ENCODE measurements at places on chromosomes 6 and 20. TPM values are rescaled to one million over a fixed set of nuclear protein-coding genes. Genes with fewer than 3 reads are reported as not detected.

GRCh38 chr20:6502219-6502618, 265.3 kb upstream of the BMP2 start:
- DNase-seq = no peak
- H3K27me3 ChIP-seq = no peaks in the 10 kb centered on the region
- H3K4me1 ChIP-seq = no peaks in the 10 kb centered on the region
- no peaks in the 10 kb centered on the region for H3K36me3 ChIP-seq
- H3K4me3 ChIP-seq = no peak overlapping the region
- H3K27ac ChIP-seq = no peak overlapping the region

Gene HRH3
- polyA plus RNA-seq = not detected

Gene ATP6V1G2
- polyA plus RNA-seq = 3.0 TPM

DNA sequence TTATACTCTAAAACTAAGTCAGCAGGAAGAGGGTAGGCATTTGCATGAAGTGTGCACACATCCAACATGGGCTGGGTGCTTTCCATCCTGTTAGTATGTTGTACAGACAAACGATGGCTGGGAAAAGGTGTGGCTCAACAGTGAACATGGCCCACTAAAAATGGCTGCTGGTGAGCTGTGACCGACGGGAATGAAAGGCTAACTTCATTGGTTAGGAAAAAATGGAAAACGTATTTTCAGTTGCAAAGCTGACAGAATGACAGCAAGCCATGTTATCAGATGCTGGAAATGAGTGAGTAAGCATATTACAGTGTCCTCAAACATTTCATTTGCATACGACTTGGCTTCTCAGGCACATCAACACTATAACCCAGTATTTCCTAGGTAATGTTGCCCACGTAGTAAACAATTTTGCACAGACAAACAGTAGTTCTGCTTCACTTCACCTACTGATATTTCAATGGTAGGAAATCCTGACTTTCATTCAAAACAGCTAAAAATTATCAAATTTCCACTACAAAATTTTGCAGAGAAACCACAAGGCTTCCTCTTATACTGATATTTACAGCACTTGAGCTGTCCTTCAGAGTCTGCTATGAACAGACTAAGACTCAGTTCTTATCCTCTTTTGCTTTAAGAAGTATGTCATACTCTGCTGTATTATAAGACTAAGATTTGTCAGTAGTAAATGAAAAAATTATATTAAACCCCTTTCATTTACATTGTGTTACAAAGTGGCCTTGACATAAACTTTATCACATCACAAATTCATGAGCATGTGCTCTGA, 98.9 kb downstream of the IRF4 start:
- no peaks in the 10 kb centered on the region for H3K4me1 ChIP-seq
- no peaks in the 10 kb centered on the region for H3K27me3 ChIP-seq
- no peak overlapping the region for H3K27ac ChIP-seq
- H3K4me3 ChIP-seq = no peak overlapping the region
- no peaks in the 10 kb centered on the region for H3K36me3 ChIP-seq
- no peak for DNase-seq

Gene CEBPB
- polyA plus RNA-seq = 19.2 TPM

DNA sequence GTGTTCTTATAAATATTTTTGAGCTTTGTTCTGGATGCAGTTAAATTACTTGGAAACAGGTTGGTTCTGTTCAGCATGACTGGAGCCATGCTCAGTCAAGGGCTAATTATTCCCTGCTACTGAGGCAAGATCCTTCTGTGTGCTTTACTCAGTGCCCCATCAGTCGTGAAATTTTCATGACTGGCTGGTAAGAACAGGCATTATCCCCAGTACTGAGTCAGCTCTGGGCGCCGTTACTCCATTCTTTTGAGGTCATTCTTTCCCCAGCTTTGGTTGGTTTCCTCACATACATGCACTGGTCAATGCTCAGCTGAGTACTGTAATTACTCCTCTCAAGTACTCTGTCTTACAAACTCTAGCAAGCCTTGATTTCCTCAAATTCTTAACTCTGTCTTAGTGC, 71.3 kb downstream of the CDKAL1 start:
- peaks cover 3% of the 10 kb centered on the region for H3K4me1 ChIP-seq
- DNase-seq = no peak

DNA sequence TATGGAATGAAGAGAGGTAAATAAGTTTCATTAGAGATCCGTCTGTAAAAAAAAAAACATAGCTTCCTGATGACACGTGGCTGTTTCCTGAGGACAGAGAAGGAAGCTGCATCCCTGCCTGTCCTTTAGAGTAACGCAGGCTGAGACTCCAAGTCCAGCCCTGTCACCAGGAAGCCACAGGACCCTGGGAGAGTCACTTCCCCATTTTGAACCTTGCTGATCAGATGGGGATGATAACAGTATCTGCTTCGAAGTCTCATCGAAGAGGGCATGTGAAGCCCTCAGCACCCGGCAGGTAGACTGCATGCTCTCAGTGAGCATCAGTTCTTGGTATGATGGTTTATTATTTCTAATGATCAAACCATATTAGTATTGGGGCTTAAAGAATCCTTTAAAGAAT, 139.1 kb upstream of the KCNG1 start:
- no peak overlapping the region for H3K4me3 ChIP-seq
- no peak overlapping the region for H3K27ac ChIP-seq
- no peaks in the 10 kb centered on the region for H3K27me3 ChIP-seq
- DNase-seq = no peak
- H3K36me3 ChIP-seq = no peaks in the 10 kb centered on the region
- no peaks in the 10 kb centered on the region for H3K4me1 ChIP-seq

Gene GCM1
- not detected for polyA plus RNA-seq

Gene RIPPLY2
- 0.40 TPM for polyA plus RNA-seq

Gene OLIG3
- not detected for polyA plus RNA-seq

DNA sequence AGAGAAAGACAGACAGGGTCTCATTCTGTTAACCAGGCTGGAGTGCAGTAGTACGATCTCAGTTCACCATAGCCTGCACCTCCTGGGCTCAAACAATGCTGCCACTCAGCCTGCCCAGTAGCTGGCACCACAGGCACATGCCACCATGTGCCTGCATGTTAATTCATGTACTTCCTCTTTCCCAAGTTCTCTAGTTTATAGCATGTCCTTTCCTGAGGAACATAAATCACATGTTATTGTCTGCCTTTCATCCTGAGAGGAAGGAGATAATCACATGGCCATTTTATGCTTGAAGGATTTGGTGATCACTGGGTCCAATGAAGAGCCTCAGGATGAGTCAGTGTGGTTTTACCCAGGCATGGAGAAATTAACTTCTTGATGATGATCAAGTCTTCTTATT, 47.9 kb downstream of the COL11A2 start:
- no peaks in the 10 kb centered on the region for H3K36me3 ChIP-seq
- no peak overlapping the region for H3K4me3 ChIP-seq
- no peaks in the 10 kb centered on the region for H3K27me3 ChIP-seq
- DNase-seq = no peak
- no peak overlapping the region for H3K27ac ChIP-seq

Gene EPB41L1
- 207 TPM for polyA plus RNA-seq

Gene SIRPA
- polyA plus RNA-seq = 26.6 TPM

Gene C20orf144
- polyA plus RNA-seq = 0.05 TPM

Gene NOX3
- not detected for polyA plus RNA-seq

Gene TPX2
- 0.91 TPM for polyA plus RNA-seq

GRCh38 chr6:48031711-48032110, 79.3 kb downstream of the PTCHD4 start:
- no peak overlapping the region for H3K27ac ChIP-seq
- H3K4me3 ChIP-seq = no peak overlapping the region
- no peaks in the 10 kb centered on the region for H3K27me3 ChIP-seq
- H3K4me1 ChIP-seq = no peaks in the 10 kb centered on the region

DNA sequence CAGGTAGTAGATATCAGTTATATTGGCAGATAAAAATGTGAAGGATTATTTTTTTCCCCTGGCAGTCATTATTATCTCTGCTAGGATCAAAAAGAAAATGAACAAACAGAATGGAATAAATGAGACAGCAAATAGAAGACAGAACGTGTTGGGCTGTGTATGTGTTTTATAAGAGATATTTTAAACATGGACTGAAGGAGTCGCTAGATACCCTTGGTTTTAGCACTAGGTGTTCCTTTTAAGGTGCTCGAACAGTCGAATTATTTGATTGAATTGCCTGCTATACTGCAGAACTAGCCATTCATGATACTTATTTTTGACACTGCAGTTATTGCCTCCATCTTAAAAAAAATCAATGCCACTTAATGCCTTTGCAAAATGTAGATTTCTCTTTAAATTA, 3.7 kb downstream of the GRIK2 start:
- H3K36me3 ChIP-seq = no peaks in the 10 kb centered on the region
- H3K4me1 ChIP-seq = peaks cover 12% of the 10 kb centered on the region
- no peak for DNase-seq
- H3K27ac ChIP-seq = no peak overlapping the region
- H3K27me3 ChIP-seq = no peaks in the 10 kb centered on the region

Gene IL17F
- not detected for polyA plus RNA-seq

- DNase-seq = no peak
- H3K27ac ChIP-seq = no peak overlapping the region
- no peaks in the 10 kb centered on the region for H3K4me1 ChIP-seq
Observed at GRCh38 chr6:54415517-54415916, 107.3 kb downstream of the TINAG start.

- no peaks in the 10 kb centered on the region for H3K27me3 ChIP-seq
- no peak overlapping the region for H3K27ac ChIP-seq
- no peak overlapping the region for H3K4me3 ChIP-seq
- DNase-seq = no peak
- H3K4me1 ChIP-seq = no peaks in the 10 kb centered on the region
- H3K36me3 ChIP-seq = no peaks in the 10 kb centered on the region
Observed at GRCh38 chr6:167125410-167125809, 2.5 kb downstream of the CCR6 start.

GRCh38 chr20:37225146-37225545, 36.5 kb downstream of the GHRH start:
- H3K36me3 ChIP-seq = no peaks in the 10 kb centered on the region
- no peak for DNase-seq
- no peak overlapping the region for H3K27ac ChIP-seq
- H3K4me3 ChIP-seq = no peak overlapping the region
- H3K27me3 ChIP-seq = no peaks in the 10 kb centered on the region
- no peaks in the 10 kb centered on the region for H3K4me1 ChIP-seq

GRCh38 chr6:331622-332521, 39.6 kb downstream of the DUSP22 start:
- no peaks in the 10 kb centered on the region for H3K36me3 ChIP-seq
- no peak for DNase-seq
- no peaks in the 10 kb centered on the region for H3K27me3 ChIP-seq
- no peak overlapping the region for H3K27ac ChIP-seq
- no peak overlapping the region for H3K4me3 ChIP-seq

GRCh38 chr6:125804264-125804663, 13.5 kb downstream of the NCOA7 start:
- no peaks in the 10 kb centered on the region for H3K27me3 ChIP-seq
- peaks cover 2% of the 10 kb centered on the region for H3K4me1 ChIP-seq
- no peak overlapping the region for H3K4me3 ChIP-seq
- no peak overlapping the region for H3K27ac ChIP-seq
- no peaks in the 10 kb centered on the region for H3K36me3 ChIP-seq

Gene RPL10A
- 5,052 TPM for polyA plus RNA-seq

DNA sequence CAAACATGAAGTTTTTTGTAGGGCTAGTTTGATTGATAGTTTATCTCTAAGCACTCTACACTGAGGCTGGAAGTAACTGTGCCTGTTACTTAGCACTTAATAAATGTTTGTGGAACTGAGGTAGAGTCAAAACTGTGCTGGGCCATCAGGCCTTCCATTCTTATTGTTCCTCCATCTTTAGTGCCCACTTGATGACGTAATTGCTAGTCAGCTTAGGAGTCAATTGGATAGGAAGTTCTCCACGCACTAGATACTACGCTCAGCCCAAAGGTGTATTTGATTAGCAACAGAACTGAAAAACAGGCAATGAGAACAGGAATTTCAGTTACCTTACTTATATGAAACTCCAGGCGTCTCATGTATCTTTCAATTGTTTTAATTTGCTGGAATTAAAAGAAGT, 67.0 kb downstream of the RIPOR2 start:
- no peaks in the 10 kb centered on the region for H3K4me1 ChIP-seq
- no peak overlapping the region for H3K27ac ChIP-seq
- no peak overlapping the region for H3K4me3 ChIP-seq
- no peaks in the 10 kb centered on the region for H3K27me3 ChIP-seq

GRCh38 chr6:86938814-86939213, 1.5 kb downstream of the HTR1E start:
- no peak for DNase-seq
- H3K4me3 ChIP-seq = no peak overlapping the region
- H3K27me3 ChIP-seq = no peaks in the 10 kb centered on the region

DNA sequence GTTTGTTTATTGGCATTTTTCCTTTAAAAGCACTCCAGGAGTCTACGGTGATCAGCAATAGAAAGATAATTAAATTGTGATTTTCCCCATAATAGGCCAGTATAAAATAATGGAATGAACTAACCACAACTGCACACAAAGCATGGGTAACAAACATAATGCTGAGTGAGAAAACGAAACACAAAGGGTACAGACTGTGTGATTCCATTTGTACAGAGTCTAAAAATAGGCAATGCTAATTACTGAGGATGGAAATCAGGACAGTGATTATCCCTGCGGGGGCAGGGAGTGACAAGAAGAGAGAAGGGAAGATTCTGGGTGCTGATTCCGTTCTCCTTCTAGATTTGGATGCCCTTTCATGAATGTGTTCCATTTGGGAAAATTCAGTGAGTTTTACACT, 478.1 kb downstream of the PREX1 start:
- H3K36me3 ChIP-seq = no peaks in the 10 kb centered on the region
- no peak overlapping the region for H3K4me3 ChIP-seq
- no peaks in the 10 kb centered on the region for H3K4me1 ChIP-seq
- H3K27me3 ChIP-seq = no peaks in the 10 kb centered on the region
- DNase-seq = no peak

Gene STX11
- polyA plus RNA-seq = 1.2 TPM

Gene DPPA5
- not detected for polyA plus RNA-seq

Gene ACOT13
- 32.2 TPM for polyA plus RNA-seq

Gene C20orf204
- polyA plus RNA-seq = 0.20 TPM

Gene PI16
- polyA plus RNA-seq = 43.1 TPM

GRCh38 chr6:37984578-37984977, 165.1 kb downstream of the ZFAND3 start:
- no peaks in the 10 kb centered on the region for H3K27me3 ChIP-seq
- H3K4me3 ChIP-seq = no peak overlapping the region
- peaks cover 13% of the 10 kb centered on the region for H3K4me1 ChIP-seq

Gene SLC32A1
- polyA plus RNA-seq = not detected

DNA sequence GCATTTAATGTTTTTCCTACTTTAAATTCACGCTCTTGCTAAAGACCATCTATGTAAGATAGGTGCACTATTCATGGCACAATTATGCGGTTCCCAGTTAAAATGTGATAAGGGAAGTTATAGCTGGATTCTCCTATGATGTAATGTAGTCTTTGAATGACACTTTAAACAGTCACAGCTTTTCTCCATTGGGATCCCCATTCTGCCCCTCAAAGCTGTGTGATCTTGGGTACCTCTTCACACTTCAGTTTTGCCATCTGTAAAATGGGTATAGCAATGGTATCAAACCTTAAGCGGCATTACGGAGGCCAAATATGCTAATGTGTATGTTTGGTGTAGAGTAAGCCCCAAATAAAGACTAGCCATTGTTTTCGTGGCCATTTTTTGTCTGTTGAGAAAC, 64.7 kb upstream of the ZNF217 start:
- DNase-seq = no peak
- no peaks in the 10 kb centered on the region for H3K36me3 ChIP-seq
- H3K4me1 ChIP-seq = peaks cover 8% of the 10 kb centered on the region
- no peaks in the 10 kb centered on the region for H3K27me3 ChIP-seq
- no peak overlapping the region for H3K27ac ChIP-seq
- H3K4me3 ChIP-seq = no peak overlapping the region

- no peak for DNase-seq
- H3K27me3 ChIP-seq = no peaks in the 10 kb centered on the region
- H3K27ac ChIP-seq = no peak overlapping the region
- H3K36me3 ChIP-seq = no peaks in the 10 kb centered on the region
- no peak overlapping the region for H3K4me3 ChIP-seq
Observed at GRCh38 chr20:40641202-40641601, 47.8 kb downstream of the MAFB start.

Measured in ovary (tissue), 10 donors.